Activated CD8-positive, alpha-beta T cell treated with anti-CD3 and anti-CD28 coated beads for 36 hours (primary cell): ENCODE measurements at places on chromosomes 2 and 18. TPM values are rescaled to one million over a fixed set of nuclear protein-coding genes. Genes with fewer than 3 reads are reported as not detected.
A peak's percentile ranks its signal among the peaks of the same experiment; 100 is the strongest.

DNA sequence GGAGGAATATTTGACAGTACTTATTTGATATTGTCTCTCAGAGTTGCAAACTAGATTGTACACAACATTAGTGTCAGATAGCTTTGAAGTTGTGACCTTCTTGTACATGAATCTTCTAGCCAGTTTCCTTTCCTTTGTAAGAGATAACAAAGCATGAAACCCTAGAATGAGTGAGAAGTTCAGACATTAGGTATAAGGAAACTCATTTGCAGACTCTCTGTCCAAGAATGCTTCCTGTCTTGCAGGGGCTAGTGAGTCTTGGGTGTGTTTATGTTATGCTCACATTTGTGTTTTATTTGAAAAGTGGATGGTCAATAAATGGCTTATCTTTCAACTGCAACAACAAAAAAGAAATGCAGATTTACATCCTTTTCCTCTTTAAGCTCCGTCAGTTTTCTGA, 1.4 kb downstream of the BOD1L2 start:
- no peak for DNase-seq

- DNase-seq = no peak
These were observed 68.4 kb upstream of the BCL11A start for GRCh38 chr2:60621688-60622429.

- DNase-seq = no peak
These were observed 221.7 kb downstream of the SOX11 start for GRCh38 chr2:5913711-5914395.

- no peak for DNase-seq
These were observed 650 bp downstream of the LHCGR start for GRCh38 chr2:48754874-48755273.

DNA sequence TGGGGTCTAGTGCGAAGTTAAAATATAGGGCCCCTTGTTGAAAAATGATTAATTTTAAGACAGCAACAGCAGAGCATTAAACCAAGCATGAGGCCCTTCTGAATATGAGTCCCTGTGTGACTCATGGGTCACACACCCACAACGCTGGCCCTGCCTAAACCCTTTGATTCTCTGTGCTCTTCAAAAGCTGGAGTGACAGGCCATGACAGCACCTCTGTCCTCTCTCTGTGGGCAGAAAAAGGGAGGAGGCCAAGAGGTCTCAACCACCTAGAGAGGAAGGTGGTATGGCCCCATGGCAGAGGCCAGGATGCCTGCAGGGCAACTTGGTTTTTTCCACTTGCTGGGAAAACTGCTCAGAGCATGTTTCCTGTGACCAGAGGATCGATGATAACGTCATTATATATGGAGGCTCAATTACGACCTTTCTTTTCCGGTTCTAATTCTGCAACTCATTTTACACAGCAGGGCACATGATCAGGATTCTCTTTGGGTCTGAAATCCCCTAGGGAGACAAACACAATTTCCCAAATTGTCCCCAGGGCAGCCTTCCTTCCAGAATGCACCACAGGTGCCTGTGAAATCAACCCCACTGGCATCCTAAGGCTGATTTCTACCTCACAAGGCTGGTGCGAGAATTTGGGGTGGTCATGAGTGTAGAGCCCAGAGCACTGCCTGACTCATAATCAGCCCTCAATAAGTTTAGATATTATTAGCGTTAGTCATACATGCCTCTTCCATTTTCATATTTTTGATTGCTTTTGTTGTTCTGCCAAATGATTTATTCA, 102.0 kb upstream of the PPP1CB start:
- peak; percentile 89 for DNase-seq

DNA sequence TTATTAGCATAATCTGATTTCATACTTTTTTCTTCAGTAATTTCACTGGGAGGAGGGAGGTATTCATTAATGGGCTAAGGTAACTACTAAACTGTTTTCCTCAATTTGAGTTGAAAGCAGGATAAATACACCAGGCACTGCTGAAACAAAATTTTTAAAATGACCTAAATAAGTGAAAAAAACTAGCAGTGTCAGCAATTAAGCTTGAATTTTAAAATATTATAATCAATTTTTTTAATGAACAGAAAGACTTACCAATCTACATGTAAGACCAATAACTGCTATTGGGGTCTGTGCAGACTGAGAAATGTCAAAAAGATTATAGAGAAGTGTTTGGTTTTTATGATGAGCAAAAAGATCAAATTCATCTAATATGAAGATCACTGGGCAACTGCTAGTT, 68.4 kb downstream of the ORC4 start:
- DNase-seq = no peak

GRCh38 chr2:176205126-176205525, 16.7 kb downstream of the HOXD1 start:
- no peak for DNase-seq

- peak; percentile 89 for DNase-seq
These were observed 193.7 kb upstream of the ID2 start for GRCh38 chr2:8488001-8488738.

GRCh38 chr18:74459889-74460288, 2.8 kb upstream of the DIPK1C start:
- no peak for DNase-seq

DNA sequence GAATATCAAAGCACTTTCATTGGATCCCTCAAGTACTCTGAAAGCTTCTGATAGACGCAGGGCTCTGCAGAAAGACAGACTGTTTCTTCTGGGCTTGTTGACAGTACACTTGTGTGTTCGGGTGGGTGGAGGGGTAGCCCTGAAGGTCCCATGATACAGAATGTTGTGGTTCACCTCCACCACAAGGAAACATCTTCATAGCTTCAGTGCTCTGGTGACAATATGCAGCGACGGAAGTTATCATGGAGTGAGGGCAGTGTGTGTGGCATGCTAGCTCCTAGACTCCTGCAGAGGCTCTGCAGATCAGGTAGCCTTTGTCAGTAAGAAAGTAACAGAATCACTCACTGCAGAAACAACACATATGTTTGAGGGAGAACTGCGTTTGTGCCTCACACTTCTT, 90.7 kb downstream of the MEIS1 start:
- no peak for DNase-seq

DNA sequence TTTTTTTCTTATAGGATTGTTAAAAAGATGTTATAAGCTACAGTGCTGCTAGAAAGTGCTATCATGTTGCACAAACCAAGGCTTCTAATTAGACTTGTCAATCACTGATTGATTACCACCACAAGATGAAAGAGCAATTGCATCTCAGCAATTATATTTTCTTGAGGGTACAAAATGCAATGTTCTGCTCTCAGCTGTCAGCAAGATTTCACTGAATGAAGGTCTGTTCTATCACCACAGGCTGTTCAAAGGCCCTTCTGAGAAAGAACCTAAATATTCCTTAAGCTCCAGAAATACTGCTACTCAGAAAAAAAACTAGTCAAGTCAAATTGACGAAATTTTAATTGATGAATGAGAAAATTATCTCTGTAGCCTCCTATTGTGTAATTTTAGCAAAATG, 301.9 kb upstream of the KYNU start:
- DNase-seq = no peak

DNA sequence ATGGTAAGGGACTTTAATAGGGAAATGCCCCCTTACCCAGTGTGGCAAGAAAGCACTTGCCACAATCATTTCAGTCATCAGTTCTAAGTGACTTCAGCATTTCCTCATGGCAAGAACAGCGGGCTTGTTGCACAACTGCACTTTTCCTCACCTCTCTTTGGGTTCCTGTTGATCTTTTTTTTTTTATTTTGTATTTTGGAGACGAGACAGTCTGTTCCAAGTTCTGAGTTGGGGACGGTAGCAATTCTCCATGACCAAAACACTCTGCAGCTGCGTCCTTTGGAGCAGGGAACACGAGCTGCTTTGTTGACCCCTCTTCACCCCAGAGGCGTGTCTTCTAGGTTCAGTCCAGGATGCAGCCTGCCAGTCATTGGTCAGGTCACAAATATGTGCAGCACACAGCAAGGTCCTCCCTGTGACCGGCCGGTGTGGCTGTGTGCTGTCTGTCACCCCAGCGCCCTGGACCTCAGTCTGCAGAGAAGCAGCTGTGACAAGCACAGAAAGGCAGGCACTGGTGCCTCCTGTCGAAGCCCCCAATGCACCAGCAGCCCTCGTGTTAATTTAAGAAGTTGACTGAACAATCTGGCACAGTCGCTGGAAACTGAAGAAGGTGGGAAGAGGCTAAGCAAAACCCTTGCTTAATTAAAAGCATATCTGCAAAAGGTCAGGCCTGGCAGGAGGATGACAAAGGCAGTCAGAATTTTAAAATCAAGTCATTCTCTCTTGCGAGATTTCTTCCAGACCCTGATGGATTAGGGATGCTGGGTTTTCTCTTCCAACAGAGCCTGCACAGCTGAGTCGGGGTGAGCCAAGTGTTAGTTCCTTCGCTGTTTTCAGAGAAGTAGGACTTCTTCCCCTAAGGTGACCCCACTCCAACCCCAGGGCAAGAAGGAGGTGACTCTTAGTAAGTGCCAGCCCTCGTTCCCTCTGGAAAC, 96.7 kb upstream of the COPS8 start:
- DNase-seq = no peak

GRCh38 chr2:28709101-28709500, 42.5 kb upstream of the PPP1CB start:
- DNase-seq = no peak

GRCh38 chr18:50928551-50928950, 39.3 kb upstream of the ELAC1 start:
- no peak for DNase-seq

DNA sequence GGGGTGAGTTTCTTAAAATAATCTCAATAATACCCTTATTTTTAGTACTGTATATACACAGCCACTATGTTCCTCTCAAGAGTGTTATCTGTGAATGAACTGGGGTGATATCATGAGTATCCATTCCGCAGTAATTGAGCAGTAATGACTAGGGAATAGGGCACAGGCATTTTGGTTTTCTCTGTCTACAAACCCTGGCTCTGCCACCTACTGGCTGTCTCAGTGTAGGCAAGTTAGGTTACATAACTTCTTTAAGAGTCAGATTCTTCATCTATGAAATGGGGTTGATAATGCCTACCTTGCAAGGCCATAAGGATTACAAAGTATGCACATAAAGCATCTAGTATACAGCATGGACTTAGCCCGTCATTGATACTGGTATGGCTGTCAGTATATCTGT, 555.8 kb downstream of the NRXN1 start:
- no peak for DNase-seq

DNA sequence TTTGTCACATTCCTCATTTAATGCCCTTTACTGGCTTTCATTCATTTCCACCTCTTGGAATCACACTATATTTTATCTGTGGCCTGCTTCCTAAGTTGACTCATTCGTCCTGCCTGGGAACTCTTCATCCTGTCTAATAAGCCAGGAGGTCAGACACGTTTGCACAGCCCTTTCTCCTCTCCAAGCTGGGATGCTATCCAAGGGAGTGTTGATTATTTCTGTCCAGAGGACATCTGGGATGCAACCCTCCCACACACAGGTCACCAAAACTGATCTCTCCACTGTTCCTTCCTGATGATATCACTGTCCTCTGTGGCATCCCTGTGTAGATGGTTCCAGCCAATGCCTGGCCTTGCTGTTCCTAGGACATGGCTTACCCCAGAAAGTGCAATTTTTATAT, 79.8 kb upstream of the NOSTRIN start:
- DNase-seq = no peak

DNA sequence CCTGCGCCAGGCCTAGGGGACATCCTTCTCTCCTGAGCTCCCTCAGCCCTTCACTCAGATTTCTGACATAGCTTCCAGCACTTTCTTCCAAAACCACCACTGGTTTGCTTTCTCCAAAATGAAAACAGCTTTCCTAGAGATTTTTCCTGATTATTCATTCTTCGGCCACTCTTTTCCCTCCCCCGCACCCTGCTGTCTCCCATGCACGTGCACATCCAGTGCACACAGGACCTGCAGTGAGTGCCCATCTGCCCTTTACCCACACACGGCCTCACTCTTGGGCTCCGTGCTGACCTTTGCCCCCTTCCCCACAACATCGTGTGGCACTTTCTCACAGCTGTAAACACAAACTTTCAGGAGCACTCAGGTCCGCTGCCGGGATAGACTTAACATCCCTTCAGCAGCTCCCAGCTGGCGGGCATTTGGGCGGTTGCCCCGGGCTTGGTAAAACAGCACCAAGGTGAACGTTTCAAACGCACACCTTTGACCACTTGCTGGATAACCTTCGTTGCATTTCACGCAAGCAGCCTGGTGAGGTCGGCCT, 25.8 kb downstream of the KIF1A start:
- DNase-seq = peak; percentile 0

DNA sequence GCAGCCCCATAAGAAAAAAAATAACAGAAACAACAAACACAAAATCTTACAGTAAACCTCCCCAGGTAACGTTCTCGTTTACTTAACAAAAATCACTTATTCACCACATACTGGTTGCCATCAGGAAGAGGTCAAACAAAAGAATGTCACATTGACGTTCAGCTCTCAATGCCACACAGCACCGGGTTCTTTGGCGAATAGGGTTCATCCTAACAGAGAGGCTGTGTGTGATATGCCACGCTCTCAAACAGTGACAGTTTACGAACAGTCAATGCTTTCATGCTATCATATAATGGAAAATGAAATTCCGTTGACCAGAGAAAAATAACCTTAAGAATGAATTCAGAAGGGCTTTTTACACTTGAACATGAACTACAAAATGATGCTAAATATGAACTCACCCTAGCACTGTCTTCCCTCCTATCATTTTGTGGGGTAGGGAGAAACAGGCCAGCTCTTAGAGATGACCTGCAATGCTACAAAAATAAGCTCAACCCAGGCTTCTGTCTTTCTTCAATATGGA, 2.0 kb downstream of the TMEM163 start:
- DNase-seq = no peak

DNA sequence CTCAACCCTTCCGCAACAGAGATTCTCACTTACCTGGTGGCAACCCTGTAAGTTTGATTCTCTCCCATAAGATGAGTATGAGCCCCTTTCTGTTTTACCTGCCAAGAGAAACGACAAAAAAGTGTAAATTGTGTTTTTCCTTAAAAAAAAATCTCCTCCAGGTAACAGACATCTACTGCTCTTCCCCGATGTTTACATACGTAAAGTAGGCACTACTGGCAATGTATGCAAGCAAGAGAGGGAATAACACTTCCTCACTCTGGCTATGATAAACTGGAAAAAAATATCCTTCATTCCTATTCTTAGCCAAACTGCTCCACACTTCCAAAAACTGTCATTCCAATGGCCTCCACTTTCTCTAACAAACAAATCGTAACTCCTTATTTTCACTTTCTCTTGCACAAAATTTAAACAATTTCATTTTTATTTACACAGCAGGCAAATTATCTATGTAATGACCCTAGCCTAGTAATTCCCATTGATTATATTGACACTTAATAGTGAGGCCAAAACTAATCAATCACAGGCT, 184.5 kb downstream of the TCF4 start:
- DNase-seq = no peak

Gene PID1
- total RNA-seq = not detected

Gene ALLC
- total RNA-seq = not detected

Gene C2orf80
- not detected for total RNA-seq

Gene LYPD6
- not detected for total RNA-seq

Gene WNT10A
- 29.2 TPM for total RNA-seq

Gene HOXD12
- not detected for total RNA-seq

Gene RASGRP3
- 0.98 TPM for total RNA-seq

Gene CRYGD
- total RNA-seq = not detected

Gene ARHGEF33
- not detected for total RNA-seq

Gene SPP2
- total RNA-seq = not detected

Gene HOXD3
- total RNA-seq = not detected
